LHCN-M2 (cell line): ENCODE measurements at places on chromosomes 1 and 21. TPM values are rescaled to one million over a fixed set of nuclear protein-coding genes. Genes with fewer than 3 reads are reported as not detected.

GUCA2B gene
- not detected in 2 replicates for total RNA-seq

IL20 gene
- total RNA-seq: not detected in 2 replicates

GRCh38 chr1:186738926-186739325, 58.7 kb upstream of the PTGS2 start:
- no peak for DNase-seq

DNA sequence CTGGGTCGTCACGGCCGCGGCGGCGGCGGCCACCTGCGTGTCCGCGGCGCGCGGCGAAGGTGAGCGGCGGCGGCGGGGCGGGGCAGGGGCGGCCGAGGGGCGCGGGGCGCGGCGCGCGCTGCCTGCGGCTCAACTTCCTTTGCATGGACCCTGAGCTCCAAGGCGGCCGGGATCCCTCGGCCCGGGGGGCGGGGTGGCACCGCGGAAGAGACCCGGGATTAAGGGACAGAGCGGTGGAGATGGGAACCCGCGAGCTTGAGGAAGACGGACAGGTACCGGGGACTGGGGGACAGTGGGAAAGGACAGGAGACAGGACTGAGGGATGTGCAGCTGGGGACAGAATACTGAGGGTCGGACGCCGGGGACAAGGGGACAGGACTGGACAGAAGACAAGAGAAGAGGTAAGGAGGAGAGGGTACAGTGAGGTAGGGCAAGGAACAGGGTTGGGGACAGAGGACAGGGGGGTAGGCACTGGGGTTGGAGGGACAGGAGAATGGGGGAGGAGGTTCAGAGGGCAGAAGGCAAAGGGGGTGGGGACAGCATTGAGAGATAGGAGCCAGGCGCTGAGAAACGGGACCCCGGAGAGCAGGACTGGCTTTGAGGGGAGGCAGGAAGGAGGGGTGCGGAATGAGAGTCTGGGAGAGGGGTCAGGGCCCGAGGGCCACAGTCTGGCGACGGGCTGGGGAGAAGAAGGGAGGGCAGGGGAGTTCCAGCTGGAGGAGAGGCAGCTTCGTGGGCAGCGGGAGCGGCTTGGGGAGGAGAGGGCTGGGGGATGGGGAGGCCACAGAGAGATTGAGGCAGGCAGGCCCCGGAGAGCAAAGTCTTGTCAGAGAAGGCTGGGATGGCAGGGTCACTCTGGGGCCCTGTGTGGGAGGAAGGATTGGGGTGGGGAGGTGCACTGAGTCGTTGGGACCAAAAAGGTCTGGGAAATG, 648 bp downstream of the EPHA8 start:
- no peak for DNase-seq

DNA sequence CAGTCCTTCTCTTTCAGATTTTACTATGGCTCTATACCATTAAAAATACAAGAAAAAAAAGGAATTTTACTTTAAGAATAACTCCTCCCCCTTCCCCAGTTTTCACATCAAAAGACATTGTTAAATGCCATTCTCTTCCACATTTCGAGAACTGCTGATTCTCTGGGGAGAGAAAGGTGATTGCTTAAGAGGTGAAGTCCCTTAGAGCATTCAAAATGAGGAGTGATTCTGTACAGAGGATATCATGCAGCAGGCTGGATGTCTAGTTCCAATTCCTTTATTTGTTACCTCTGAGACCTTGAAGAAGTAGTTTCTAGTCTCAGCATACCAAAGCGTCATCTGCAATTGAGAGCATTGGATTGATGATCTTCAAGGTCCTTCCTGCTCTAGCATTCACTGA, 46.9 kb downstream of the FMO3 start:
- DNase-seq: no peak

CASZ1 gene
- 0.11 and 0.26 TPM in 2 replicates for total RNA-seq

DNA sequence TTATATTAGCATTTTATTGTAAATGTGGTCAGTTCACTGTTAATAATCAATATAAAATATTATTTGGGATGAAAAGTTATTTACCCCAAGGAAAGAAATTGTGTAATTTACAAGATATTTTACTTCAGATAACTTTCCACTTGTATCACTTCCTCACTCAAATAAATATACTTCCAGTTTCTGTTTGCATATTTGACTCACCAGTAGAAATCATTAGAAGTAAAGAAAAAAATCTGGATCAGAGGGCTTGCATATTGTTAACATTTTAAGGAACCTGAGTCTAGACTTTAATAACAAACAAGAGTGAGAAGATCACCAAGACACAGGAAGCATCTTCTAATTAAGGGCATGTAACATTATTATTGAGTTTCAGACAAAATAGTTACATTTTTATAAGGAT, 347 bp upstream of the KRTAP20-4 start:
- DNase-seq: no peak

CD1C gene
- total RNA-seq: not detected in 2 replicates

- peak; percentile 99 for DNase-seq
These were observed 176.8 kb downstream of the HHIPL2 start for GRCh38 chr1:222370913-222371675.

DNA sequence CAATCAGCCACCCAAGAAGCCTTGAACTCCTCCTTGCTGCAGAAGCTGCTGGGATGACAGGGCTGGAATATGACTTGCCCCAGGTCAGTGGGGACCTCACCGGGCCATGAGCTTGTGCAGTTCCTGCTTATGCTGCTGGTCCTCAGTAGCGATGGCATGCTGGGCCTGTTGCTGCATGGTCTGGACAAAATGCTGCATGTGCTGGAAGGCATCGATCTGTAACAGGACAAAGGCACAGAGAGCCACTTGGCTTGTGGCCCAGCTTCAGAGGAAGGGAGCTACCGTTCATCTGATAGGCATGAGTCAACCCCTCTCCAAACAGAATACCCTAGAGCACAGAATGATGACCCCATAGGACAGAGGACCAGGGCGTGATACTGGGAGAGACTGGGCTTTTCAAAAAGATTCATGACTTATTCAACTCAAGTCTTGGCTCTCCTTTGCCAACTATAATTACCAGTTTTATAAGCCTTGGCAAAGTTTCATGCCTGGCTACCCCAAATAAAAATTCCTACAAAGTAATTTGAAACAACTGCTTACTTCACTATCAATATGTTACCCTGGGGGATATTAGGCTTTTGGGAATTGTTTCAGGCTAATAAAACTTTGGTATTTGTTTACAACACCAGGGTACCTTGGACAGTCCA, 34.7 kb upstream of the EXOSC10 start:
- peak; percentile 32 for DNase-seq

DNA sequence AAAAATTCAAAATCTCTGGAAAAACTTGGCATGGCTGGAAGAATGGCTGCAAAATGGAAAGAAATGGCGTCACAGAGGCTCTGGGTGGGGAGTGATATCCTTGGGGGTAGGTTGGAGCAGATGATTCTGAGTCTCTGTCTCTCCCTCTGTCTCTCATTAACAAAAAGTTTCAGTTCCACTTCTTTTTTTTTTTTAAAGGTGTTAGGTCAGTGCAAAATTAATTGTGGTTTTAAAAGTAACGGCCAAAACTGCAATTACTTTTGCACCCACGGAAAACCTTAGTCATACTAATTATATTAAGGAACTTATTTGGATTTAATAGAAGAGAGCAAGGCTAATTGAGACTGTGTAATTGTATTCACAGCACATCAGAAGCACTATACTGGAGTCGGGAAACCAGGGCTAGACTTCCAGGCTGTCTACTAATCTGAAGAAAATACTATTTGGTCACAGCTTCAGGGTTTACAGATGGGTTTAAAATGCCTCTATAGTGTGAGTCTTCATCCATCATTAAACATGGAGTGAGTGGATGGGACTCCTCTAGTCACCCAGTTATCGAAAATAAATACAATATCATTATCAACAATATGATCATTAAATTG, 289.1 kb upstream of the PLD5 start:
- no peak for DNase-seq

DNA sequence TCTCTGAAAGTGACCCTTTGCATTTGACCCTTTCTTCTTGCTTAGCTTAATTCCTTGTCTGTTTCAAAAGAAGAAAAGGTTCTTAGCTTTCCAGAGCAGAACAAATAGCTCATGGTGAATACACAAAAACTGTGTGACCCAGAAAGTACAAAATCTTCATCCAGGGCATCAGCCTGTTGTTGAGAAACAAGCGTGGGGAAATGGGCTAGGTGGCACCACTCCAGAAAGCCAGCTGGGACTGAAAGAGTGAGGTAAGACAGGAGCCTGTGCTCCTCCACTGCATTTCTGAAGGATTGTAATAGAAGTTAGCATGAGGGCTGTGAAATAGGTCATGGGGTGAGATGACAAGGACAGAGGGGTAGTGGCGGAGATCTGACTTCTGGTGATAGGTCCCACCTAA, 45.8 kb downstream of the CYP2J2 start:
- DNase-seq: peak; percentile 3

GRCh38 chr1:93605812-93606512, 75.7 kb downstream of the BCAR3 start:
- peak; percentile 93 for DNase-seq

NPHS2 gene
- not detected in 2 replicates for total RNA-seq

WLS gene
- 49.8 and 57.5 TPM in 2 replicates for total RNA-seq

- DNase-seq: no peak
These were observed 61.4 kb downstream of the TMEM200B start for GRCh38 chr1:29062157-29062942.

OR10T2 gene
- not detected in 2 replicates for total RNA-seq

GRCh38 chr21:32215306-32215685, 63.6 kb downstream of the MIS18A start:
- DNase-seq: no peak

- no peak for DNase-seq
These were observed 149.7 kb downstream of the TGFBR3 start for GRCh38 chr1:91736146-91736714.

YBX1 gene
- total RNA-seq: 1,026 and 1,116 TPM in 2 replicates

TRIM46 gene
- total RNA-seq: 3.1 and 3.3 TPM in 2 replicates

ZBTB8B gene
- total RNA-seq: not detected in 2 replicates

DNA sequence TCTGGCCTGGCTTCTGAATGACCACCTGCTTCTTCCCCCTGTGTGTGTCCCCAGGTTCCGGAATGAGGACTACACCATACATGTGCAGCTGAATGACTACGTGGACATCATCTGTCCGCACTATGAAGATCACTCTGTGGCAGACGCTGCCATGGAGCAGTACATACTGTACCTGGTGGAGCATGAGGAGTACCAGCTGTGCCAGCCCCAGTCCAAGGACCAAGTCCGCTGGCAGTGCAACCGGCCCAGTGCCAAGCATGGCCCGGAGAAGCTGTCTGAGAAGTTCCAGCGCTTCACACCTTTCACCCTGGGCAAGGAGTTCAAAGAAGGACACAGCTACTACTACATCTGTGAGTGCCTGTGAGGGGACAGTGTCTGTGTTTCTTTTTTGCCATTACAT, 3.6 kb downstream of the EFNA1 start:
- no peak for DNase-seq

- DNase-seq: peak; percentile 48
These were observed 8.0 kb upstream of the RNPC3 start for GRCh38 chr1:103517380-103518047.

DNA sequence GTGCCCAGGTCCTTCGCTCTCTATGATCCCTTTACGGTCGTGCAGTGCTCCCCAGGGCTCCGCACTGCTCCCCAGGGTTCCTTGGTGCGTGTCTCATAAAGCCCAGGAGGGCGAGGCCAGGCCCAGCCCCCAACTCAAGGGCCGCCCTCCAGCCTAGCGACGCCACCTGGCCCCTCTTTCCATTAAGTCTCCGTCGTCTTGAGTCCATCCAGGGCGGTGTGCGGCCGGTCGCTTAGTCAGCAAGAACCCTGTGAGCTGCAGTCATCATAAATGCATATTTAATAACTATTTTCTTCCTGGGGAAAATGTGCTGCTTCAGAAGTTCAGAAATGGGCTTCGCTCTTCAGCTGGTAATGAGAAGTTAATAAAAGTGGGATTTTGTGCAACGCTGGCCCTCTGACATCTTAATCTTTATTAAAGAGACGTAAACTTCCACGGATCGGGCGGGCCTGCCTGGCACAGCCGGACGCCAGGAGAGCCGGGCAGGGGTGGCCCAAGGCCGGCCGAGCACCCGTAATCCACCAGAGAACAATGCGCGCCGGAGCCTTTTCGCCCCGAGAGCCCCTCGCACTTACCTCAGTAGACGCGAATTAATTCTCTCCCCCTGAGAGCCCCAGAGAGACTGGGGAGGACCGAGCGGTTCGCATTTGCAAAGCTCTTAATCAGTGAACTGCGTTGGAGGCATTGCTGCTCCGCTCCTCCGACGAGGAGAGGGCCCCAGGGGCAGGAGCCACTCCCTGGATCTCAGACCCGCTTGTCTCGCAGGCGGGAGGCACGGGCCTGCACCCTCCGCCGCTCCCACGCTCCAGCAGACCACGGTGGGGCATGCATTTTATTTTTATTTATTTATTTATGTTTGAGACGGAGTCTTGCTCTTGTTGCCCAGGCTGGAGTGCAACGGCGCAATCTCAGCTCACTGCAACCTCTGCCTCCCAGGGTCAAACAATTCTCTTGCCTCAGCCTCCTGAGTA, 188.3 kb upstream of the ARHGEF16 start:
- DNase-seq: no peak

SLC45A3 gene
- 4.1 and 5.6 TPM in 2 replicates for total RNA-seq

FCRL6 gene
- total RNA-seq: not detected in 2 replicates

DNA sequence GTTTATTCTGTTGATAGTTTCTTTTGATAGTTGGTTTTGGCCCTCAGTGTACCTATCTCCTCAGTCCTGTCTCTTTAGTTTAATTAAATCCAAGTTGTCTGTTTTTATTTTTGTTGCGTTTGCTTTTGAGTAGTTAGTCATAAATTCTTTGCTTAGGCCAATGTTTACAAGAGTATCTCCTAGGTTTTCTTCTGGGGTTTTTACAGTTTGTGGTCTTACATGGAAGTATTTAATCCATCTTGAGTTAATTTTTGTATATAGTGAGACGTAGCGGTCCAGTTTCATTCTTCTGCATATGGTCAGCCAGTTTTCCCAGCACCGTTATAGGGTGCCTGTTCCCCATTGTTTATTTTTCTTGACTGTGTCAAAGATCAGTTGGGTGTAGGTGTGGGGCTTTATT, 139.4 kb downstream of the POU2F1 start:
- peak; percentile 8 for DNase-seq

DNA sequence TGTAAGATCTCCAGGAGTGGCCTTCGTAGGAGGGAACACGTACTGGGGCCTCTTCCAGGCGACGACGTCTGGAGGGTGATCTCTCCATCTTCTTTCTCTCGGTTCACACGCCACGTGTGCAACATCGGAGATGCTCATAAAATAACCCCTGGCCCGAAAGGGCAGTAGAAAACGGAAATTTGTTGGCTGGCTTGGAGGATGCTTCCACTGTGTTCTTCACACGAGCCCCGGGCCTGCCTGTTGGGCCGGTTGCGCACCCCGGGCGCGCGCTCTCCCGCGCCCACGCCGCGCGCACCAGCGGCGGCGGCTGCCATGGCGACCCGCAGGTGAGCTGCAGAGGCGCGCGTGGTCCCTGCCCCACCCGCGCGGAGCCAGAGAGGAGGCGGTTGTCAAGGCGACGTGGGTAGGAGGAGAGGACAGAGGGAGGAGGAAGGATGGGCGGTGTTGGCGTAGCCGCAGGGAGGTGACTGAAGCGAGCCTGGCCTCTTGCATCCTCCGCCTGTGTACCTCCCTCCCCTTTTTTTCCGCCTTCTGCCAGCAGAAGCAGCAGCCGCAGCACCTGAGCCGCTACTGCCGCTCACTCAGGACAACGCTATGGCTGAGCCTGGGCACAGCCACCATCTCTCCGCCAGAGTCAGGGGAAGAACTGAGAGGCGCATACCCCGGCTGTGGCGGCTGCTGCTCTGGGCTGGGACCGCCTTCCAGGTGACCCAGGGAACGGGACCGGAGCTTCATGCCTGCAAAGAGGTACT, at the start of gene ELAPOR1:
Gene ELAPOR1, plus strand, starts transcription at position 526 of the 752 bp plus-strand sequence. Its CDS starts 69 bp downstream, at position 595.
- DNase-seq: no peak
